ENCODE measurements at places on chromosomes 1 and 21.

DNA sequence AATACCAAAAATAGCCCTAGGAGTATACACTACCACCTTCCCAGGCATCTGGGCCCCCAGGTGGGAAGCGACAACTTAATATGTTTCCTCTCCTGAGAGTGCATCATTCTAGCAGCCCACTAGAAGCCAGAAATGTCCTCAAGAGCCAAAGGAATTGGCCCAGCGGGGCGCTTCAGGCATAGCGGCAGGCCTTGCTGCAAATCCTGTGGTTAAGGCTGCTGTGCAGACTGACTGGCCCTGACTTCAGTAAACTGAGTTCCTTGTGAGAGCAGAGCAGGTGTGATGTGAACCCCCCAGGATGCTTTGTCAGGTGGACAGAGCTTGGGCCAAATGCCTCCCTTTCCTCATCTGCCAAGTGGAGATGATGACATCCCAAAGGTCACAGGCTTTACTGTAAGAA, 29.7 kb upstream of the LDLRAP1 start:
- DNase-seq, result no peak

DNA sequence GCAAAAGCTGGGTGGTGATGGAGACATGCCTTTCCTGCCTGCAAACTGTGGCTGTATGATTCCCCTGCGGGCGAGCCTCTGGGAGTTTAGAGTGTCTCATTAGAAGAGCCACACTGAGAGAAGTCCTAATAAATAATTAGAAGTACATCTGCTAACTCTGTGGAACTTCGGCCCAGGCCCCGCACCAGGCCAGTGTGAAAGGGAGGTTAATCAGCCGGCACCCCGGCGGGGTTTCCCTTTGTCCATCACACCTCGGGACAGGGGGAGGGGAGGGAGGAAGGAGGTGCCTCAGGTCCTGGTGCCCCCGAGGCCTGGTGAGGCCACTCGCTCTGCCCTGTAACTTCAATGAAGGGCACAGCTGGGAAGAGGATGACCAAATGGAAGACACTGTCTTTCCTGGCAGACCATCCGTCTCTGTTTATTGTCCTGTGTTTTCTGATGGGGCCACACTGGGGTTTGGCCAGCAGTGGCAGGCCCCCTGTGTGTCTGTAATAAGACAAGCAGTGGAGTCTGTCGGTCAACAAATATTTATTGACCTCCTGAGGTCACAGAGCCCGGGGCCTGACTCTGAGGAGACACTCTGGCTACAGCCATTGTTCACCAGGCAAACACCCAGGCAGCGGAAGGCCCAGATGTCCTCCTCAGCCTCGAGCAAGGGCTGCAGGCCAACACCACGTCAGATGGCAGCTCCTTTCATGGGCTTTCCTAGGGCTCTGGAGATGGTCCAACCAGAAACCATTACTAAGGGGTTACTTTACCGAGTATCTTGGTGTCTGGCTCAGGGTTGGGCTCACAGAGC, 267.5 kb upstream of the RAB4A start:
- DNase-seq, result no peak

DNA sequence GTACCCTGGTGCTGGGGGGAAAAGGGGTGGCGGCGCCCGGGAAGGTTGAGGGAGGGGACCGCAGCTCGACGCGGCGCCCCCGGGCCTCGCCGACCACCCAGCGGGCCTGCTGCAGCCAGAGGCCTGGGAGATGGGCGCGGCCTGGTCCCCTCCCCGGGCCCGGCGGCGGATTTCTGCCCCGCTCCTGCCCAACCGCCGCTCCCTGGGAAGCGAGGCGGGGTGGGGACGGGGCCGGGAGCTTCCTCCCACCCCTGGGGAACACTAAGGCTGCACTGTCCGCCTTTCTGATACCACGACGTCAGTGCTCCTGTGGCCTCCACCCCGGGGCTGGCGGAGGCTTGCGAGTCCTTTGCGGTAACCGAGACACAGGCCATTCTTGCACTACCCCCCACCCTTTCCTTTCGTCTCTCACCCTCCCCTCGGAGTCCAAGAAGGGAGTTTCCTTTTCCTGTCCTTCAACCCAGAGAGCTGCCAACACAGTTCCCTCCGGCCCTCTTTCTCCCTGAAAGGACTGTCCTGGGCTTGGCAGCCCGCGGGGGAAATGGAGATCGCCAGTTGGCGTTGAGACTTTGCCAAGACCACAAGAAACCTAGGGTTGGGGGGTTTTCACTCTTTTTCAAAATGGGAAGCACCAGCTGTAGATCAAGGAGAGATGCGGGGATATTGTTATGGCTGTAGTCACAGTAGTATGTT, 742 bp downstream of the SH3GLB1 start:
- peak; percentile 13 for DNase-seq

GRCh38 chr1:208201229-208201628, 43.0 kb downstream of the PLXNA2 start:
- no peak for DNase-seq

DNA sequence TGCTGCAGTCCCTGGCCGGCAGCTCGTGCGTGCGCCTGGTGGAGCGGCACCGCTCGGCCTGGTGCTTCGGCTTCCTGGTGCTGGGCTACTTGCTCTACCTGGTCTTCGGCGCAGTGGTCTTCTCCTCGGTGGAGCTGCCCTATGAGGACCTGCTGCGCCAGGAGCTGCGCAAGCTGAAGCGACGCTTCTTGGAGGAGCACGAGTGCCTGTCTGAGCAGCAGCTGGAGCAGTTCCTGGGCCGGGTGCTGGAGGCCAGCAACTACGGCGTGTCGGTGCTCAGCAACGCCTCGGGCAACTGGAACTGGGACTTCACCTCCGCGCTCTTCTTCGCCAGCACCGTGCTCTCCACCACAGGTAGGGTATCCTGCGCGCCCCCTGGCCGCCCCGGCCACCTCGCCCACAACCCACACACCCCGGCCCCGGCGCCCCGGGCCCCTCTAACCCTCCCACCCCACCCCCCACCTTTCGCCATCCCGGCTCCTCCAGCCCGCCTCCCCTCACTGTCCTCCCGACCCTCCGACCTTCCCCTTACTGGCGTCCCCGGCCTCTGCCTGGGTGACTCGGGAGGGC, 352 bp downstream of the KCNK1 start:
- DNase-seq, result no peak

- no peak for DNase-seq
These were observed 52.8 kb upstream of the SELENON start for GRCh38 chr1:25747046-25747719.

- no peak for DNase-seq
These were observed 8.3 kb downstream of the RCAN1 start for GRCh38 chr21:34606621-34607020.

- DNase-seq, result no peak
These were observed 59.7 kb upstream of the CLDN14 start for GRCh38 chr21:36539434-36540150.

GRCh38 chr1:171484760-171485374, 463 bp upstream of the PRRC2C start:
- DNase-seq, result no peak

DNA sequence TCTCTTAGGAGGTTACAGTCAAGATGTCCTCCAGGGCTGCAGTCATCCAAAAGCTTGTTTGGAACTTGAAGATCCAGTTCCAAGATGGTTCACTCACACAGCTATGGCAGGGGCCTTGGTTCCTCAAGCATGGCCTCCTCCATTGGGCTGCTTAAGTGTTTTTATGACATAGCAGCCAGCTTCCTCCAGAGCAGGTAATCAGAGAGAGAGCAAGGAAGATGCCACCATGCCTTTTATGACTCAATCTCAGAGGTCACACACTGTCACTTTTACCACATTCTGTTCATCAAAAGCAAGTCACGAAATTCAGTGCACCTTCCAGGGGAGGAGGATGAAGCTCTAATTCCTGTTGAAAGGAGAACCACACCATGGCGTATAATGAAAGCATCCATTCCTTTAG, 17.1 kb downstream of the ELAPOR1 start:
- no peak for DNase-seq

- DNase-seq, result no peak
These were observed 42.5 kb downstream of the LAMC2 start for GRCh38 chr1:183228347-183229220.

GRCh38 chr1:66757722-66758240, 5.5 kb downstream of the DYNLT5 start:
- DNase-seq, result no peak

GRCh38 chr1:166814611-166815010, 24.7 kb upstream of the POGK start:
- DNase-seq, result no peak

DNA sequence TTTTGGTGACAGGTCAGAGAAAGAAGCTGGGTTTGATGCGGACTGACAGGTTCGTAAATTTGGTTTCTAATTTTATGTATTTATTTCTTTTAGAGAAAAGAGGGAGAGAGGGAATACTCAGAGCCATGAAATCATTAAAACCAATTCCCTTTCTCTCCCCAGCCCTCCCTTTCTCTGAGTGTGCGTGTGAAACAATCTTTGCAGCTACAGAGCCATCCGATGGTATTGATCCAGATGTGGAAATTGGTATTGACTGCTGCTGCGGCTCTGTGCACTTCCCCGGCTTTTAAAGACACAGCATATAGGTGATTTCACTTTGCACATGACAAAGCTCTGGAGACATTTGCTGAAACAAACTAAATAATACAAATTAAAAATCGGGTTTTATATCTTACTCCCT, 42.4 kb upstream of the PBX1 start:
- DNase-seq, result no peak

GRCh38 chr1:58848818-58849411, 65.1 kb upstream of the JUN start:
- no peak for DNase-seq

DNA sequence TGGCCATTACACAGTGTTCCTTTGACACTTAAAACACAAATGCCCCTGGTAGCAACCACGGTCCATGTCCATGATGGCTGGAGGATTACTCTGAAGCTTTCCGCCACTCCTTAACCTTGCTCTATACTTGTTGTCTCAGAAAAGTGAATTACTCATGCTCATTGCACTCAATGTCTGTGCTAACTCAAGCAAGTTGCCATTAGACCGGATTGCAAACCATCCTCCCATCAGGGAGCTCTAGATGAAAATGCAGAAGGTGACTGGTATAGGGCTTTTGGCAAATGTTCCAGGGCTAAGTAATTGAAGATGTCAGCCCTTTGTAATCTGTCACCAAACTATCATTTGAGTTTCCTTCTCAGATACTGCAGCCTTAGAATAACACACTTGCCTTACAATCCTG, 1288.3 kb upstream of the B3GALT2 start:
- DNase-seq, result no peak

GRCh38 chr1:51433269-51433971, 85.6 kb downstream of the EPS15 start:
- DNase-seq, result no peak

DNA sequence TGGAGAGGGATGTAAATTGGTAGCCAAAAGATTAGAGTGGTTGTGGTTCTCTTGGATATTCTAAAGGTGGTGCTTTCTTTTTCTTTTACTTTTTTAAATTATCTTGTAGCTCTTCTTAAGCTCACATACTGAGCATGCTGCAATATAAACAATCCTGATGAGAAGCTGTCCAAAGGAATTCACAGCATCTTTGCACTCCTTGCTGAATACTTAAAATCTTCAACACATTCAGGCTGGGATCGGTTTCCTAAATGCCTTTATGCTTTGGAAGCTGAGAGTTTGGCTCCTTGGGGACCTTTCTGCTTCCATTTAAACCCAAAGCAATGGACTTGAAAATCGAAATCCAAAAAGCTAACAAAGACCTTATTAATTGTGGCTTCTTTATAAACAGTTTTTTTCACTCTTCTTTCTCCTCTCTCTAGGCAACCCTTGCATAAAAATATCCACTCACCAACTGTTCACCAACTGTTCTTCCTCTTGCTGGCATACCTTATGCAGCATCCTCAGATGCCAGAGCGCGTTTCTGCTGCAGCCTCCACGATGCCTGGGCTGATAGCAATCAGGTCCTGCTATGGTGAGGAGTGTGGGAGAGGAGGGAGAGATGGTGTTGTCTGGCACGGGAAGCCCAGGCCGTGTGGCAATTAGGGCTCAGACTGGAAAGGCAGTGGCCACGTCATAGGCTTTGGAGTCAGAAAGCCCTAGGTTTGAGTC, 535.8 kb upstream of the DAB1 start:
- DNase-seq, result no peak

DNA sequence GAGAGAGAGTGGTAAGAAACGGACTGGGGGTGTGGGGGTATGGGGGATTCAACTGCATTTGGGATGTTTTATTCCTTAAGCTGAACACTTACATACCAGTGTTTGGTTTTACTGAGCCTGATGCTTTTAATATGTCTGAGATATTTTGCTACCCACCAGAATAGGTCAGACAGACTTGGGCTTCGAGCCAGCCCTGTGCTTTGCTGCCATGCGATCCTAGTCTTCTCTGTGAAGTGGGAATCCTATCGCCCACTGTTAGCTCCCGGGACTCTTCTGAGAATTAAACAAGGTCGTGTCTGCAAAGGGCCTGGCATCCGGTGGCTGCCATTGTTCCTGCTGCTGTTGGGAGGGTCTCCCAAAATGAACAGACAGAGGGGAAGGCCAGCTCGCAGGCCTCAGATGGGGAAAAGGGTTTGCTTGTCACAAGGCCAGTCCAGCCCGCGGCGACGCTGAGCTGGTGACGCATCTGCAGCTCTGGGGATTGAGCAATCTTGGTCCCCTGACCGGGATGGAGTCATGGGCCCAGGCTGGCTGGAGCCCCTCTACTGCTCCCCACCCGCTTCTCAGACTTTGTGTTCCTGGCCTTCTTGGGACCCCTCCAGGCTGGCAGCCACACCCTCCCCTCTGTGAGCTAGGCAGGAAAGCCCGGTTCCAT, 26.9 kb upstream of the ECE1 start:
- no peak for DNase-seq

DNA sequence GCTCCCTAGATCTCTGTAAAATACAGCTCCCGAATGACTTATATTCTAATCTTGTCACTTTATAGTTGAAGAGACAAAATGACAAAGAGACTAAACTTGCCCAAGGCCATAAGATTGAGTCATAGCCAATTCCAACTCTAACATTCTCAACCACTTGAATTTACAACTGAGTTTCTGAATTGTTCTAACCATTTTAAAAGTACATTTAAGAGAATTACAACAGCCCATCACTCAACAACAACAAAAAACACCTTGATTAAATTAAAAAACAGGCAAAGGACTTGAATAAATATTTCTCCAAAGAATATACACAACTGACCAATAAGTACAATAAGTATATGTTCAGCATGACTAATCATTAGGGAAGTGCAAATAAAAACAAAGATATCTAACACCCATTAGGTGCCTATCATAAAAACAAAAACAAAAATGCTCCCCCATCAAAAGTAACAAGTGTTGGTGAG, 8.7 kb upstream of the ADCY10 start:
- no peak for DNase-seq

- DNase-seq, result no peak
These were observed 19.6 kb upstream of the TARBP1 start for GRCh38 chr1:234498448-234499118.

DNA sequence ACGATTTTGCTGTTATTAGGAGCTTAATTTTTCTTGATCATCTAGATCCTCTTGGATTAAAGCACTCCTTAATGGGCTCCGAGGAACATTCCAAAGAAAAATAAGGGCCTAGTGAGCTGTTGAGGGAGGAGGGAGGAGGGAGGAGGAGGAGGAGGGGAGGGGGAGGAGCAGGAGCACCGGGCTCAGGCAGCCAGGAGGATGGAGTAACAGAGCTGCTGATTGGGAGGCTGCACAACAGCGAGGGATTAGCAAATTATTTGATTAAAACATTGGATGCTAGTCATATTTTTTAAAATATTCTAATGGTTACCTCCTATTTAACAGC, 302.1 kb upstream of the RRP15 start:
- DNase-seq, result no peak

- DNase-seq, result no peak
These were observed 164.3 kb downstream of the KIF26B start for GRCh38 chr1:245319094-245319493.

GRCh38 chr1:200610846-200611245, 9.7 kb downstream of the KIF14 start:
- no peak for DNase-seq

Measured in stimulated activated CD8-positive, alpha-beta memory T cell treated with anti-CD3 and anti-CD28 coated beads, Interleukin-7, amount 100 ng/mL, for 1 hour (primary cell).